Fibroblast of skin of left quadriceps (primary cell): ENCODE measurements at places on chromosomes 5 and 9.

GRCh38 chr9:127580366-127580765 lies 31.7 kb upstream of the STXBP1 start:
- no peak for DNase-seq

GRCh38 chr5:135313405-135313804 lies 85.6 kb downstream of the MACROH2A1 start:
- no peak for DNase-seq

- DNase-seq, result no peak
Measured at GRCh38 chr9:128550226-128550625, 2.2 kb upstream of the SPTAN1 start.

GRCh38 chr5:93249651-93250289 lies 331.2 kb downstream of the NR2F1-AS1 start:
- no peak for DNase-seq

- DNase-seq, result no peak
Measured at GRCh38 chr9:98329904-98330303, 74.5 kb upstream of the TBC1D2 start.

DNA sequence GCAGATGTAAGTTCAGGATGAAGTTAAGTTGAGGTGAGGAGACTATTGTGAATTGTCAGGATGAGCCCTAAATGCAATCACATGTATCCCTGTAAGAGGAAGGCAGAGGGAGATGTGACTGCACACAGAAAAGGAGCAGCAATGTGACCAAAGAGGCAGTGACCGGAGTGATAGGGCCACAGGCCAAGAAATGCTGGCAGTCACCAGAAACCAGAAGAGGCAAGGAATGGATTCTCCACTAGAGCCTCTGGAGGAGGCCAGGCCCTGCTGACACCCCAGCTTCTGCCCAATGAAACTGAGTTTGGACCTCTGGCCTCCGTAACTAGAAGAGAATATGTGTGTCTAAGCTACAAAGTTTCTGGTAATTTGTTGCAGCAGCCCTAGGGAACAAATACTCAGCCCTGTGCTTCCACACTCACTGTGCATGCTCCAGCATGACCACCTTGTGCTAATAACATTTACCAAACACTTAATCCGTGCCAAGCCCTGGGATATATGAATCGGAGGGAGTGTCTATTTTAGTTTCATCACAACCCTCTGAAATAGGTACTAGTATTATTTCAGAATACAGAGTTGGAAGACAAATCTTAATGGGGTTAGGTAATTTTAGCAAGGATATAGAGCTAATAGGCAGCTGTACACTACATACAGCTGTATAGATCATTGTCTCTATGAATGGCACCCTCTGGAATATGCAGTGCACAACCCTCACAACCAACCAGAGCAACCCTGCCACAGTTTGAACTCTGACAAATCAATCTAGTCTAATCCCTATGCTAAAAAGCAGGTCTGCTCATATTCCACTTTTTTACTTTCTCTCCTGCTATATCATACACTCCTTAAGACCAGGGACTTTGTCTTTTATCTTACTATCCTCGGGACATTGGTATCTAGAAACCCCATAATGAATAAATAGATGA lies 7.8 kb upstream of the GPX8 start:
- no peak for DNase-seq

- no peak for DNase-seq
Measured at GRCh38 chr5:146116361-146116760, 11.0 kb upstream of the PLAC8L1 start.
